Kidney glomerular epithelial cell (primary cell): ENCODE measurements at places on chromosomes 7 and 10.

GRCh38 chr10:89371079-89371478, 6.8 kb upstream of the IFIT1B start:
- DNase-seq, result no peak

GRCh38 chr10:28432210-28432676, 100.7 kb upstream of the WAC start:
- DNase-seq, result peak; percentile 81

- no peak for DNase-seq
Measured at GRCh38 chr7:105719919-105720318, 138.6 kb upstream of the EFCAB10 start.

DNA sequence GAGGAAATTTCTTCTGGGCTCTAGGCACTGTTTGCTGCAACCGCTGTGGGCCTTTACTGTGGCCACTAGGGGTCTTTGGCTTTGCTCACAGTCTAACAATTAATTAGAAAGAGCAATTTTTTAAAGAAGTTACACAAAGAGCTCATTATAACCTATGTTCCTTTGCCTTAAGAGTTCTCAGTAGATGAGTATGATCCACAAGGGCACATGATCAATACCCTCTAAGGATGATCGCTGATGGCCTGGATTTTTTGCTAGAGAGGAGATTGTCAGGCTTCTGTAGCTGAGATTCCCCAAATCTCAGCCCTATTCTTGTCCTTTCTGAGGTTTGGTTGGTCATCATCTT, 80.8 kb upstream of the RHOBTB1 start:
- no peak for DNase-seq

GRCh38 chr7:78198756-78199155, 400.2 kb downstream of the PHTF2 start:
- DNase-seq, result no peak

DNA sequence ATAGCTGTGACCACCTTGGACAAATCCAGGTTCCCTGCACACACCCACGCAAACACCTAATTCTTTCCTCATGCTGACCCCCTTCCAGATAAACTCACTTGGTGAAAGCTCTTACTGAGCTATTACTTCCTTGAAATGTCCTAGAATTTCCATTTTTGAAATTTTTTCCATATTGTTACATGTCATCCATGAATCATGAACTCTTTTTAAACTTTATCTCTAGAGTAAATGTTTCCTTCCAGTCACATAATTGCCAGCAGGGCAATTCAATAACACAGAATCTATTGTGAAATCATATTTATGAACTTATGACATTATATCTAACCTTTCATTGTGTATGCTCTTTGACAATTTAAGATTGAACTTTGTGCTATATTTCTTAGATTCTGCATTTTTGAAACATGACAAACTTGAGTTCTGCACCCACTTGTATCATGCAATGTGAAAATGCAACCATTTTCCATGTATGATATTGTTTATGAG, 26.8 kb upstream of the FGL2 start:
- no peak for DNase-seq

DNA sequence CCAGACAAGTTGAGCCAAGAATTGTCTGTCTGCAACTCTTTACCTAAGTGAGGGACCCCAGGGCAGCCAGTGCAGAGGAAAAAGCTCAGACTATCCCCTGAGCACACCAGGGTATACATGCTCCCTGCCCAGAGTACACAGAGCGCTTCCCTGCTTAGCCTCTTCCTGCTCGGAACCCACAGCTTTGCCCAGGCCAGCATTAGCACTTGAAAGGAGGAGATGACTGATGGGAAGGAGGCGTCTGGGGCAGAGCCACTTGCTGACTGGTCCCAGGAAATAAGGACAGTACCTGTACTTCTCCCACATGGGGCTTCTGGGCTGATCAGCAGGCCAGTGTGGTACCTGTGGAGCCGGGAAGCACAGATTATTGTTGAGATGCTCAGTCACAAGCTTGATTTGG, 48.4 kb upstream of the TRIM8 start:
- no peak for DNase-seq

DNA sequence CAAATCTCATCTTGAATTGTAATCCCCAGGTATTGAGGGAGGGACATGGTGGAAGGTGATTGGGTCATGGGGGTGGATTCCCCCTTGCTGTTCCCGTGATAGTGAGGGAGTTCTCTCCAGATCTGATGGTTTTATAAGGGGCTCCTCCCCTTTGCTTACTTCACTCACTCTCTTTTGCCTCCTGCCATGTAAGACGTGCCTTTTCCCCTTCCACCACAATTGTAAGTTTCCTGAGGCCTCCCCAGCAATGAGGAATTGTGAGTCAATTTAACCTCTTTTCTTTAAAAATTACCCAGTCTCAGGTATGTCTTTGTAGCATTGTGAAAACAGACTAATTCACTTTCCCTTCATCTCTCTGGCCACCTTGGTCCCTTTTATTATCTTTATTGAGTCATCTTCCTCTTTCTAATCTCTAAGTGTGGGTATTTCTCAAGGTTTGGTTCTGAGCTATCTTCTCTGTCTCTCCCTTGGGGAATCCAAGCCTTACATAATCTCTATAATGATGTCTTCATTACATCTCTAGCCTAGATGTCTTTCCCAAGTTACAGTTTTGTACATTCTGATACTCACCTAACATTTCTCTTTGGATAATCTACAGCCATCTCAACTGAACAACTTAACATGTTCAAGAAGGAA, 99.1 kb upstream of the JCAD start:
- DNase-seq, result no peak

- no peak for DNase-seq
Measured at GRCh38 chr10:12849319-12850181, 152.0 kb downstream of the CCDC3 start.

DNA sequence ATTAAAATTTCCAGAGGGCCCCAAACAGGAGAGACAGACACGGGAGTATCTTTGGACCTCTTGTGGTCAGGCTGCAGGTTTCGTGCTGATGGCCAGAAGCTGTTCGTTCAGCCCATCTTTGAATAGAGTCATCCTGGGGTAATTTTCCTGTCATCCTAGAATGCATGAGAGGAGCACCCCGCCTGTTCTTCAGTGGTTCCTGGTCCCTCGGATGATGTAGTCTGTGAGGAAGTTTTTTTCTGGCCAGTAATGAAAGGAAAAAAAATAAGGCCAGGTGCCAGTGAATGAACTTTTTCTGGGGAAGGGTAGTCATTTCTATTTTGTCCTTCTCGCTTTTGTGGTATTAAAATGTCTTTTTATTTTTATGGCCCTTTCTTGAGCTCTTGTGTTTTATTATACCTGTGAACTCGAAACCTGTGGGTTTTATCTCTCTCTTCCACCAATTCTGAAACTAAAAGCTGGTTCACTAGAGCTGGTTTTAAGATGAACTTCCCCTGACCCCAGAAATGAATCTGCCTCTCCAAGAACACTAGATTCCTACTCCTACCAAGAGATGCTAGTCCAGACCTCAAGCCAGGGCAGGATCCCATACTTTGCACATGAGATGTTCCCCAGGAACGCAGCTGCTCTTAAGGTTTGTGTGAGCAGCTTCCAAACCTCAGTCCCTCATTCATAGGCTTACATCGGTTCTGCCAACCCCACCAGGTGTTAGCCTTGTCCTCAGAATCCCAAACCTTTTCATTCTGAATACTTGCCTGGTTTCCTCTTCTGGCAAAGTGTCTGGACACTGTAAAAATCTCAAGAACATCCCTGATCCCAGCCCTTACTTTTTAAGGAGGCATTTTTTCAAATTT, 15.4 kb upstream of the MEST start:
- no peak for DNase-seq

- no peak for DNase-seq
Measured at GRCh38 chr7:1210979-1211608, 21.6 kb upstream of the UNCX start.

DNA sequence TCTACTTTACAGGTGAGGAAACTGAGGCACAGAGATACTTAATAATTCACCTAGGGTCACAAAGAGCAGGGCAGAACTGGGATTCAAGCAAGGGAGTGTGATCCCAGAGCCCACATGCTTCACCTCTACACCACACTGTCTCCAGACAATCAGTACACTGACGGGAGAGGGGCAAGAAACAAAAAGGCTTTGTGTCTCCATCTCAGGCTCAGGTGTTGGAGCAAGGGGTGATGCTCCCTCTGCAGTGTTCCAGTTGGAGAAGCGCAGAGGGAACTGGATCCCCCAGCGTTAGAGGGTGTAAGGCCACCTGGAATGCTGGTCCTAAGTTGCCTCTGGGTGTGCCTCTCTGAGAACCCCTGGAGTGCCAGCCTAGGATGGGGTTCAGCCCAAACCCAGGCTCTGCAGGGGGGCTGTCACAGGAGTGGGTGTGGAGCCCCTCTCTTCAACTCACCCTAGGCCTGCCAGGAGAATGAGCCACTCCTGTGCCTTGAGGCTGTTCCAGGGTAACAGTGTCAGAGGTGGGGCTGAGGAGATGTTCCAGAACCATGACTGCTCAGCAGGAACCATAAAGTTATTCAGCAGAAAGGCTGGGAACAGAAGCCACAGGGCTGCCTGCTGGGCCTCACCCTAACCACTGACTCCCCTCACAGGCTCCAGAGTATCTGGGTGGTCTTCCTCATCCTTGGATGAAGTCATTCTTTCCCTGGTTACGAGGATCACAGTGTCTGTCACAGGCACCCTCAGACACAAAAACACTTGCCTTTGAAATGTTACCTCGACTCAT, 5.5 kb downstream of the RBP4 start:
- no peak for DNase-seq

DNA sequence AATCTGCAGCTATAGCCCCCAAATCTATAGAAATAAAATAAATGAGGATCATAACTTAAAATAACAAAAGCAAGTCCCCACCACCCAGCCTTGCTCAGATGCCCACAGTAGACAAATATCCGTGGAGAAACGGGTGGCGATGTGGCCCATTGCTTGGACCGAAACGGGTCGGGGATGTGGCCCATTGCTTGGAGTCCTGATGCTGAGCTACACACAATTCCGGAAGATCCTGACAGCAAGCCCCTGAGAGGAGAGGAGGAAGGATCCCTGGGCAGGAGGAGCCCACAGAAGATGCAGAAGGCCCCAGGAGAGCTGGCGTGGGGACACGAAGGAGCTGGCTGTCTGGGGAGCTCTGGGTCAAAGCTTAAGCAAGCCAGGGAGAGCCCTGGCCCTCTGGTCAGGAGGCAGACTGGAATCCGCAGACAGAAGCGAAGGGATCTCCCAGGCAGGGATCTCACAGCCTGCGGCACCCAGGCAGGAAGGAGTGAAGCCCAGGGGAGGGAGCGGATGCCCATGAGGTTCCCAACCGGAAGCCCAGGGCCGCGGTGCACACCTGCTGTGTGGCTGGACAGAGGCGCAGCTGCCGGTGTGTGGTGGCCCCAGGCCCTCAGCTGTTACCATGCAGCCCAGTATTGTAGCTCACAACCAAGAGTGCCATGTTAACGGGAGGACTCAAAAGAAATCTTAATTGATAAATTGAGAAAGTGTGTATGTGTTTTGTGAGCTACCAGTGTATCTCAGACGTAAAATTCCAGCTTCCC, 138.8 kb downstream of the ADARB2 start:
- DNase-seq, result no peak

GRCh38 chr10:100874702-100875483, 37.9 kb upstream of the SLF2 start:
- DNase-seq, result no peak

- peak; percentile 16 for DNase-seq
Measured at GRCh38 chr10:84333864-84334451, 5.6 kb downstream of the CCSER2 start.

DNA sequence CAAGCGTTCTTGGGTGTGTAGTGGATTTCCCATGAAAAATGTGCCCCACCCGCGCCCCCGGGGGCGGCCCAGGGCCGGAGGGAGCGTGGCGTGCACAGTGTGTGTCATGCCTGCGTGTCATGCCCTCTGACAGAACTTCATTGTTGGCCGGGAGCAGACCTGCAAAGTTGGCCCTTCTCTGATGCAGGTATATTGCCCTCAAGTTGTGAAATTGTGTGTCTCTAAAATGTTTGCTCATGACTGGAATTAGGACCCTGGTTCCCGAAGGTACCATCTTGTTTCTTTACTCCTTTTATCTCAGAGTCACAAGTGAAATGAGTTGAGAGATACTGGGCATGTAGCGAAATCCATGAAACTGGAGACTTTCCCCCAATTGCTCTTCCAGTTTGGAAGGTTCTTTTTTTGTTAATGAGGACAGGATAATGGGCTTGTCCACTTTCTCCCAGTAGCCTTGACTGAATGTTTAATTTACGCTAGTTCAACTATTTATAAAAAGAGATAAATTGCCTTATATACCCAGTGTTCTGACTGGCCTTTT, 26.2 kb downstream of the ADK start:
- DNase-seq, result peak; percentile 37

- DNase-seq, result no peak
Measured at GRCh38 chr10:118694848-118695247, 59.9 kb downstream of the CACUL1 start.

DNA sequence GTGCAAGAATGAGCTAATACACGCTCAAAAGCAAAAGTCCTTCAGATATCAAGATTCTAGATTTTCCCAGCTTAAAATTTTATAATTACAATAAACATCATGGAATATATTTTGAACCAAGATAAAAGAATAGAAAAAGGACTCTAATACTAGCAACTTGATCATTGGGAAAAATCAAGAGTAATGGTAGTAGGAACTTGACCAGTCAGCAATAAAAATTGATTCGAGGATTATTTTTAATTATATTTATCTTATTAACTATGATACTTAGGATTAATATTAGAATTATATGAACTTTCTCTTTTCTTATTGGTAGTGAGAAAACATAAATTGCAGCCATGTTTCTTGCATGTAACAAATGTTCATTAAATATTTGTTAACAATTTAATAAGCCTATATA, 152.0 kb downstream of the GNAI1 start:
- DNase-seq, result no peak

DNA sequence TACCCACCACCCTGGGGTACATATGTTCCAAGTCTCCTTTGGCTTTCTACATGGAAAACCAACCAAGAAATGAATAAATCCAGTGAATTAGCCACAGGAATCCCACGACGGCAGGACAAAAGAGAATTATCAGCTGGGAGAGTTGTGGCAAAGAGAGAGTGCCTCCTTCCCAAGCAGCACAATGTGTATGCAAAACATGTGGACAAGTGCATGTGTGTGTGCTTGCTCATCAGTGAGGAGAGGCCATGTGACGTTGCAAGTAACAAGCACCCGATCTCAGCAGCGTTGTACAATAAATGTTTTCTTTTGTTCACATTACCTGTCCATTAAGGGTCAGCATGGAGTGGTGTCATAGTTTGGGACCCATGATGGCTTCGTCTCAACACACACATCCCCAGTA, 50.0 kb upstream of the EMX2 start:
- DNase-seq, result no peak

GRCh38 chr10:98510412-98510995, 63.8 kb upstream of the HPS1 start:
- no peak for DNase-seq

GRCh38 chr10:71447676-71448075, 51.0 kb downstream of the CDH23 start:
- DNase-seq, result no peak

- no peak for DNase-seq
Measured at GRCh38 chr7:41924796-41925195, 221.9 kb upstream of the INHBA start.
